ENCODE measurements at places on chromosomes 1 and 21.
A peak's percentile ranks its signal among the peaks of the same experiment; 100 is the strongest.

DNA sequence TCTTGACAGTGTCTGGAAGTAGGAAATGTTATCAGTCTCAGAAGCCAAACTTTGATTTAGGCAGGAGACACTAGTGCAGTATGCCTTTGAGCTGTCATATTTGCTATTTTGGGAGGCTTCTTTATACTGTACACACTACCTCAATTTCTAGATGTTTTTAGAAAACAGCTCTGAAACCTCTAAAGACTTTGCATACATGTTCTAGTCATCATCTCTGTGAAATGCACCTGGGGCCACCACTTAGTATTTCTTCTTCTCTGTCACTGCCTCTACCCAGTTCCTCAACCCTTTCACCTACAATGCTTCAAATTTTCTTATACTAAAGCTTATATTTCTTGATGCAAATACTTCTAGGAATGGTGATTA lies 29.1 kb upstream of the PLA2G4A start:
- no peak overlapping the region for H3K4me3 ChIP-seq
- DNase-seq: no peak
- no peak overlapping the region for H3K27ac ChIP-seq
- H3K27me3 ChIP-seq: no peaks in the 10 kb centered on the region

DNA sequence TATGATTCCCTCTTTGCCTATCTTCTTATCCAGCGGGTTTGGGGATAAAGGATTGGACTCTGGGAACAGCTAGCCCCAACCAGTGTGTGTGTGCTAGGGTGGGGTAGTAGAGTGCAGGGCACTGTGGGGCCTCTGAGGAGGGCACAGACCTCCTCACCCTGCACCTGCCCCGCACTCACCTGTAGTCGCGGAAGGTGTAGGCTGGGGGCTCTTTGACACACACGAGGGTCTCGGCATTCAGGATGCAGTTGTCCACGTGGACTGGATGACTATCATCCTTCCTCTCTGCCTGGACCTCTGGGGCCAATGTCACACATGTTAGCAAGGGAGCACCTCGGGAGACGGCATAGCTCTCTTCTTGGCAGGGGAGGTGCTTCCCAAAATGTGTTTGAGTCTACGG lies 8.0 kb upstream of the CLDN19 start:
- no peak overlapping the region for H3K27ac ChIP-seq
- no peaks in the 10 kb centered on the region for H3K27me3 ChIP-seq
- H3K4me3 ChIP-seq: no peak overlapping the region
- peaks cover 38% of the 10 kb centered on the region for H3K36me3 ChIP-seq

GRCh38 chr21:39189857-39190604 lies 6.8 kb upstream of the PSMG1 start:
- H3K36me3 ChIP-seq: peaks cover 33% of the 10 kb centered on the region
- DNase-seq: no peak
- H3K27ac ChIP-seq: no peak overlapping the region
- H3K27me3 ChIP-seq: no peaks in the 10 kb centered on the region

- H3K4me3 ChIP-seq: peak within 1 kb of the TSS; percentile 75
- H3K36me3 ChIP-seq: no peaks in the 10 kb centered on the region
- DNase-seq: peak; percentile 87
- H3K27ac ChIP-seq: no peak within 1 kb of the TSS
- no peaks in the 10 kb centered on the region for H3K4me1 ChIP-seq
These were observed at the start of gene PIK3CD for GRCh38 chr1:9651565-9652378. Gene PIK3CD, plus strand, starts transcription at chr1:9651731. Its CDS starts 58,725 bp downstream, at chr1:9710456.

DNA sequence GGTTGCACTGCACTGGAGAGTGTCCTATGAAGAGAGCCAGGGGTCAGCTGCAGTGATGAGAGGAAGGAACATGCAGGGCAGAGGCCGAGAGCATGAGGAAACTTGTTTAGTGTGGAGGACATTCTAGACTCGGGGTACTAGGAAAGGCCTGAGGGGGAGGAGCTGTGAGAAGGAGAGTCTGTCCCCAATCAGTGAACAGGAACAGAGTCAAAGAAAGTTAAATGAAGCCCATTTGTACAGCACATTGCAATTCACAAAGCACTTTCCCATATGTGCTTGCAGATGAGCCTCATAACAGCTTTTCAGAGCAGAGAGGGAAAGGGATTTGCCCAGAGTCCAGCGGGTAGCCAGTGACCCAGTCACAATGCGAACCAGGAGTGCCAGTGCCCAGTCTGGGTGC lies 83.4 kb downstream of the NAV1 start:
- DNase-seq: no peak
- no peak overlapping the region for H3K27ac ChIP-seq
- H3K27me3 ChIP-seq: no peaks in the 10 kb centered on the region
- no peak overlapping the region for H3K4me3 ChIP-seq
- no peaks in the 10 kb centered on the region for H3K4me1 ChIP-seq

- H3K4me3 ChIP-seq: no peak overlapping the region
- H3K27me3 ChIP-seq: no peaks in the 10 kb centered on the region
- H3K4me1 ChIP-seq: no peaks in the 10 kb centered on the region
- no peak for DNase-seq
- H3K36me3 ChIP-seq: no peaks in the 10 kb centered on the region
These were observed 109.1 kb upstream of the ADAMTS5 start for GRCh38 chr21:27076025-27076424.

GRCh38 chr1:156814571-156815260 lies 1.9 kb downstream of the SH2D2A start:
- H3K4me3 ChIP-seq: no peak overlapping the region
- H3K4me1 ChIP-seq: no peaks in the 10 kb centered on the region
- H3K36me3 ChIP-seq: no peaks in the 10 kb centered on the region
- peaks cover 30% of the 10 kb centered on the region for H3K27me3 ChIP-seq

- peaks cover 48% of the 10 kb centered on the region for H3K36me3 ChIP-seq
- no peak for DNase-seq
- no peaks in the 10 kb centered on the region for H3K27me3 ChIP-seq
- H3K27ac ChIP-seq: no peak overlapping the region
These were observed 56.8 kb upstream of the SLC30A10 start for GRCh38 chr1:219985169-219985568.

- peaks cover 38% of the 10 kb centered on the region for H3K27me3 ChIP-seq
- peak; percentile 88 for DNase-seq
- no peaks in the 10 kb centered on the region for H3K36me3 ChIP-seq
- no peak overlapping the region for H3K27ac ChIP-seq
- H3K4me3 ChIP-seq: no peak overlapping the region
- H3K4me1 ChIP-seq: no peaks in the 10 kb centered on the region
These were observed 6.9 kb downstream of the ACKR1 start for GRCh38 chr1:159211331-159212136.

DNA sequence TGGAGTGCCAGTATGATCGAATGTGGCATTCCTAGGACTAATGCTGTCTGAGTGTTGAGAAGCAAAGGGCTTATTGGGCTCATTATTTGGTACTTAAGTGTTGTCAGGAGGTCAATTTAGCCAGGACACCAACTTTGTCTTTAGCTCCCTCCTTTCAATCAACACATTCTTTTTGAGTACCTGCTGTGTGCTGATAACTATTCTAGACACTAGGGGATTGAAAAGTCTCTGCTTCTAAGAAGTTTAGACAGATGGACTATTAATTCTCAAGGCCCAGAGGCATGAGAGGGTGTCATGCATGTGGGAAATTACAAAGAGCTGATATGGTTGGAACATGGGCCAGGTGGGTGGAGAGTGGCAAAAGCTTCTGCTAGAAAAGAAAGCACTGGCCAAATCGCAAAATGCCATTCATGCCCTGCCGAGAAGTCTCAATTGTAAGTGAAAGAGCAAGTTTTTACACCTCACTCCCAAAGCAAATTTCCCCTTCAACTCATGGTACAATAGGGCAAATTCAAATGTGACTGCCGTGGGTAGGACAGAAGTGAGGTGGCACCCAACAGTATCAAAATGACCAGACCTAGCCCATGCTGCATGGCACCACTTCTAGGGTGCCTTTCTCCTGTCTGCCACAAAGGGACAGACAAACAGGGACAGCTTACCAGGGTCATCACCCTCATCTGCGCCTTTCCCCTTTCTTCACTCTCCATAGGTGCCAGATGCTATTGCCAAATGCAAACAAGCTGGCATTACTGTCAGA lies 53.6 kb upstream of the LAX1 start:
- no peaks in the 10 kb centered on the region for H3K4me1 ChIP-seq
- H3K4me3 ChIP-seq: no peak overlapping the region
- no peaks in the 10 kb centered on the region for H3K27me3 ChIP-seq
- no peak for DNase-seq

GRCh38 chr1:3038571-3039181 lies 17.4 kb downstream of the ACTRT2 start:
- H3K4me3 ChIP-seq: no peak overlapping the region
- H3K27me3 ChIP-seq: no peaks in the 10 kb centered on the region
- DNase-seq: no peak
- H3K36me3 ChIP-seq: no peaks in the 10 kb centered on the region

DNA sequence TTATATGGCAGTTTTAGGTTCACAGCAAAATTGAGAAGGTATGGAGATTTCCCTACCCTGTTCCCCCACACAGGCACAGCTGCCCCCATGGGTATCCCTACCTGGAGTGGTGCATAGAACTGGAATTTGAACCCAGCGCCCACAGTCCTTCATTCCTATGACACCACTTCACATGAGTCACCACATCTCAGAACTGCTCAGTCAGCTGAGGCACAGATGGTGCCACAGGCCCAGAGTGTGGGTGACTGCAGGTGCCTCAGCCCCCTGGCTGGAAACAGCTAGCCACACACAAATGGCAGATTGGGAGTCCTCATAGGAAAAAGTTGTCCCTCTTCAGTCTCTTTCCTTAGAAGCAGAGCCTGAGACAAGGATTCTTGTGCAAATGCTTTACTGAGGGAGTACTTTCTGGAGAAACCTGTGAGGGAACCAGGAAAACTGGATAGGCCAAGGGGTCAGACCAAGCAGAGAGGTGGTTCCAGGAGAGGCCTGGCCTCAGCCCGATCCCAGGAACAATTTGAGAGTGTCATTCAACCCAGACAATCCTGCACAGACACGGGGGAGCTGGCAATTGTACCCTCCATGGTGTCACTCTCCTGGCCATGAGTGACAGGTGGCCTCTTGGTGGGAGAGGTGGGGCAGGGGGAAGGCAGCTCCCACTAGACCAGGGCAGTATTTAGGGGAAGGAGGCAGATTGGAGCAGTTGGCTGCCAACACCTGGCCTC lies 6.9 kb downstream of the PLA2G2D start:
- H3K27ac ChIP-seq: no peak overlapping the region
- no peaks in the 10 kb centered on the region for H3K27me3 ChIP-seq
- no peak overlapping the region for H3K4me3 ChIP-seq
- no peaks in the 10 kb centered on the region for H3K4me1 ChIP-seq

- no peaks in the 10 kb centered on the region for H3K36me3 ChIP-seq
- H3K4me3 ChIP-seq: peak within 1 kb of the TSS; percentile 87
- H3K4me1 ChIP-seq: peaks cover 19% of the 10 kb centered on the region
- H3K27ac ChIP-seq: peak within 1 kb of the TSS; percentile 41
- peaks cover 6% of the 10 kb centered on the region for H3K27me3 ChIP-seq
- peak; percentile 94 for DNase-seq
These were observed at the start of gene SGIP1 for GRCh38 chr1:66533804-66534740. Gene SGIP1, plus strand, starts transcription at chr1:66534153. Its CDS starts 206 bp downstream, at chr1:66534359.

DNA sequence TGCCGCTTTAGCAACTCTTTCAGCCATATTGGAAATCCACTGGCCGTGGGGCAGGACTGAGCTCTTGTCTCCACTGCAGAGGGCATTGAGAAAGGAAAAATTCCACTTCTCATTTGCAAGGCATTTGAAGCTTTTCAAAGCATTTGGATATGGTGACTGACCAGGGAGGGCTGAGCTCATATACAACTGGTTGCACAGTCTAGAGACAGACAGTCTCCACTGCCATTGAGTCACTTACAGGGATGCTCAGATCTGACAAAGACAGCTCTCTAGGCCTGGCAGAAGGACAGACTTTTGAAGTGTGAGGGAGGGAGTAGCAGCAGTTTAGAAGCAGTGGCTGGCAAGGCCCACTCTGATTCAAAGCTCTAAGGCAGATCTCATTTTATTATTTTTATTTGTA lies 24.2 kb downstream of the NCF2 start:
- DNase-seq: peak; percentile 28
- no peaks in the 10 kb centered on the region for H3K27me3 ChIP-seq
- peaks cover 3% of the 10 kb centered on the region for H3K36me3 ChIP-seq

- no peaks in the 10 kb centered on the region for H3K4me1 ChIP-seq
- no peak for DNase-seq
- H3K36me3 ChIP-seq: no peaks in the 10 kb centered on the region
- H3K27me3 ChIP-seq: no peaks in the 10 kb centered on the region
- H3K27ac ChIP-seq: no peak within 1 kb of the TSS
These were observed at the start of gene PLA2G2F for GRCh38 chr1:20138961-20139550. Gene PLA2G2F, plus strand, starts transcription at chr1:20139323. Its CDS starts 105 bp downstream, at chr1:20139428.

- H3K27ac ChIP-seq: no peak overlapping the region
- DNase-seq: no peak
- H3K4me3 ChIP-seq: no peak overlapping the region
- H3K4me1 ChIP-seq: no peaks in the 10 kb centered on the region
- peaks cover 89% of the 10 kb centered on the region for H3K36me3 ChIP-seq
These were observed 56.3 kb downstream of the SMG7 start for GRCh38 chr1:183528577-183528976.

DNA sequence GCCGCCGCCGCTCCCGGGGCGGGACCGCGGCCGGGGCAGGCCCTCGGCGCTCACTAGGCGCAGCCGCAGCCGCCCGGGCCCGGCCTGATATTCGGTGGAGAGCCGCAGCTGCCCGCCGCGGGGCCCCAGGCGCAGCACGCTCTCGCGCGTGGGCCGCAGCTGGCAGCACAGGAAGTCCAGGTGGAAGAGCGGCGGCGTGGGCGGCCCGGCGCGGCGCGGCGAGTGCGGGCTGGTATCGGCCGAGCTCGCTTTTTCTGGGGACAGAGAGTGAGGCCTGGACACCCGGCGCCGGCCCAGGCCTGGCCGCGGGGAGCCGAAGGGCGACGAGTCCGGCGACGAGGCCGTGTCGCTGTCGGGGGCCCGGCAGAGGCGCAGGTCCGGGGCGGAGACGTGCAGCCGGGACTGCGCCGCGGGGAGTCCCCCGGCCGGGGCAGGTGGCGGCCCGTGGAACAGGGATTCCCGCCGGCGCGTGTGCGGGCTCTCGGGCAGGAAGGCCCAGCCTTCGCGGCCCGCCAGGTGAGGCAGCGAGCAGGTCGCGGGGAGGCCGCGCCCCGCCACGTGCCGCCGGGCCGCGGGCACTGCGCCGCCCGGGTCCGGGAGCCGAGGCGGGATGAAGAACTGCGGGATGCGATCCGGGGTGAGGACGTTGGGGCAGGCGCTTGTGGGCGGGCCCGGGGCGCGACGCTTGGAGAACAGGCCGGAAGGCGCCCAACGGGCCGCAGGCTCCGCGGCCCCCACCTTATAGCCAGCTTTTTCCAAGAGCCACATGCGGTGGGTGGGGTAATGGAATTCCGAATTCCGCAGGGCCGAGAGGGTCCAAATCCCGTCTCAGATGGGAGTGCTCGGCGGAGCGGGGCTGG lies 1.2 kb downstream of the C2CD4D start:
- DNase-seq: peak; percentile 77
- H3K4me3 ChIP-seq: peak overlapping the region; percentile 74
- H3K36me3 ChIP-seq: no peaks in the 10 kb centered on the region
- no peak overlapping the region for H3K27ac ChIP-seq
- H3K27me3 ChIP-seq: peaks cover 49% of the 10 kb centered on the region

- no peak overlapping the region for H3K27ac ChIP-seq
- peak; percentile 36 for DNase-seq
- H3K4me1 ChIP-seq: peaks cover 5% of the 10 kb centered on the region
- no peaks in the 10 kb centered on the region for H3K36me3 ChIP-seq
- H3K27me3 ChIP-seq: no peaks in the 10 kb centered on the region
These were observed 164.1 kb downstream of the PLPP3 start for GRCh38 chr1:56415258-56415657.

DNA sequence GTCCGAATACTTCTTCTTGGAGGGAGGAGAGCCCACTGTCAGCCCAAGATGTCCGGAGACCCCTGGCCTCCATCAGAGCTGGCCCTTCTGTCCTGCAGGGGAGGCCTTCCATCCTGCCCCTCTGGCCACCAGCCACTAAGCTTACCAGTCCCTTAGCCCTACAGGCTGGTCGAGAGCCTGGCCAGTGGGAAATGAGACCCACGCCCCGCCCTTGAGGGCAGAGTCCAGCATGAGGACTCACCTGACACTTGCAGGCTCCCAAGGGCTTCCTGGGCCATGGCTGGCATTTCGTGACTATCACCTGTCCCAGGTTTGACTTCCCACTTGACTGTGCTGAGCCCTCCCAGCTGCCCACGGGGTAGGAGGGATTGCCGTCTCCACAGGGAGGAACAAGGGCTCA lies 361.8 kb upstream of the VAMP3 start:
- no peaks in the 10 kb centered on the region for H3K4me1 ChIP-seq
- DNase-seq: peak; percentile 41
